ENCODE measurements at places on chromosomes 3 and 15.

DNA sequence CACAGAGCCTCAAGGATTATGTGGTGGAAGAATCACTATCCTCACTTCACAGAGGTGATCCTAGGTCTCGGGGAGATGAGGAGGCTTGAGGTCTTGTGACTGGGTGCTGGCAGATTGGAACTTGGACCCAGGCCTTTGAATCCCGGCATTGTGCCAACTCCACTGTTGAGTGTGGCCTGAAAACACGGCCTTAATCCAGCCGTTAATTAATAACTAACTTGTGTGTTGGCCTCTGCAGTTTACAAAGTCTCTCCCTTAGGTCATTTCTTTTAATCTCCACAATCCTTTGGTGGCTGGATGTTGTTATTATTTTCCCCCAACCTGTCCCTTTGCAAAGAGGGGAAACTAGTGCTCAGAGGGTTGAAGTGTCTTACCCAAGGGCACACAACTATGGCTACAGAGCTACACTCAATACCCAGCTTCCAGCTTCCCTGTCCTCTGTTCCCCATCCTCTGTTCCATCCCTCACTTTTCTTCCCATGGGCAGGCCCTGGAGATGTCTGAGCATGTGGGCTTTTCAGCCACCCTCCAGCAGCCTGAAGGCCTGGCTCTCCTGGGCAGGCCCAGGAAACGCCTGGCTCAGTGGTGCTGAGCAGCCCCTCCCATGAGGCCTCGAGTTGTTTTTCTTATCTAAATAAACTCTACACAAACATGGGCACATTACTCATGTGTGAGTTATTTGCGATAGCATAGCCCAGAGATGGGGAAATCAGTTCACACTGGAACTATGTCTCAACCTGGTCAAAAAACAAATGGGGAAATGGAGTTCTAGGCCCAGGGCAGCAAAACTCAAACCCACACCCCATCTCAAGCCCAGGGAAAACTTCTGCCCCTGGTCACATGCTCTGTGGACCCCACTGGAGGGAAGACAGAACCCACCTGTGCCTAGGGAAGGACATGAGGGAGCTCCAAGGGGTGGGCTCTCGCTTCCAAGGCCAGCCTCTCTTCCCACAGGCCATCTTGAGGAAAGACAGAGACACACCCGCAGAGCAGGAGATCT, 16.8 kb upstream of the SMAD3 start:
- DNase-seq = peak; percentile 91

GRCh38 chr3:38949994-38950393, 101.8 kb downstream of the SCN11A start:
- no peak for DNase-seq

DNA sequence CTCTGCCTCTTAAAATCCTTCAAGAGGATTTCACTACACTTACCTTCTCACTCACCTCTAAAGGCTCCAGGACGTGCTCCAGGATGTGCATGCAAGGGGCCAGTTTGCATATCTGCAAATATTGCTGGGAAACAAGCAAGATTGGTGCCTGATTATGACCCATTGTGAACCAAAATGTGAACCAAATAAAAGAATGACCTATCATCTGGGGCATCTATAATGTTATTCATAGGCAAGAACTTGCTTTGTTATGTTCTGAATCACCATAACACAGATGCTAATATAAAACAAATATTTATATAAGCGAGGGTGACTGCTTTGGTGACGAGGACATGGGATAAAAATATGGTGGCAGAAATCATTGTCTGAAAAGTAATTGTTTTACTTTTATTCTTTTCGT, 5.5 kb downstream of the IL12A start:
- DNase-seq = no peak

DNA sequence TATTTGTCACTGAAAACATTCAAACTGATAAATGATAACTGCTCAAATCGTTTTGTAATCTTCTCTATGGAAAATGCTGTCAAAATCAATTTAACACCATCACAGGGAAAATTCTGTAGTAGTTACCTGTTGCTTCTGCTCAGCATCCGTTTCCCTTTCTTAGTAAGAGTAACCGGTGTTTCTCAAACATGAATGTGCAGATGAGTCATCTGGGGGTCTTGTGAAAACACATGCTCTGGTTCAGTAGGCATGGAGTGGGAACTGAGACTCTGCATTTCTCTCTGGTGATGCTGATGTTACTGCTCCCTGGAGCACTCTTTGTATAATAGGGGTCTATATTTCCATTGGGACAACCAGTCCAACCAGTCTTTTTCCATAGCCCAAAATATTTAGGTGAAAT, 145.1 kb downstream of the SEMA6D start:
- DNase-seq = peak; percentile 40

GRCh38 chr3:194212161-194212844, 76.4 kb downstream of the HES1 start:
- DNase-seq = no peak

GRCh38 chr15:25435474-25436243, 3.2 kb downstream of the UBE3A start:
- no peak for DNase-seq

DNA sequence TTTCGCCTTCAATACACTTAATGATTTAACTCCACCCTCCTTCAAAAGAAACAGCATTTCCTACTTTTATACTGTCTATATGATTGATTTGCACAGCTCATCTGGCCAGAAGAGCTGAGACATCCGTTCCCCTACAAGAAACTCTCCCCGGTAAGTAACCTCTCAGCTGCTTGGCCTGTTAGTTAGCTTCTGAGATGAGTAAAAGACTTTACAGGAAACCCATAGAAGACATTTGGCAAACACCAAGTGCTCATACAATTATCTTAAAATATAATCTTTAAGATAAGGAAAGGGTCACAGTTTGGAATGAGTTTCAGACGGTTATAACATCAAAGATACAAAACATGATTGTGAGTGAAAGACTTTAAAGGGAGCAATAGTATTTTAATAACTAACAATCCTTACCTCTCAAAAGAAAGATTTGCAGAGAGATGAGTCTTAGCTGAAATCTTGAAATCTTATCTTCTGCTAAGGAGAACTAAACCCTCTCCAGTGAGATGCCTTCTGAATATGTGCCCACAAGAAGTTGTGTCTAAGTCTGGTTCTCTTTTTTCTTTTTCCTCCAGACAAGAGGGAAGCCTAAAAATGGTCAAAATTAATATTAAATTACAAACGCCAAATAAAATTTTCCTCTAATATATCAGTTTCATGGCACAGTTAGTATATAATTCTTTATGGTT, at the start of gene CCR5:
Gene CCR5, plus strand, starts transcription at position 108 of the 680 bp plus-strand sequence. CDS start 1,957 bp downstream, outside the sequence.
- peak; percentile 77 for DNase-seq
